Fibroblast of lung (primary cell): ENCODE measurements at places on chromosomes 5 and 9. TPM values are rescaled to one million over a fixed set of nuclear protein-coding genes. Genes with fewer than 3 reads are reported as not detected.

IRX2 gene
- total RNA-seq: 0.26 and 0.33 TPM in 2 replicates

UBQLN1 gene
- 81.7 and 141 TPM in 2 replicates for total RNA-seq

NNT gene
- 90.1 and 115 TPM in 2 replicates for total RNA-seq

PFN3 gene
- total RNA-seq: not detected in 2 replicates

SHISAL2B gene
- total RNA-seq: not detected in 2 replicates
